ENCODE measurements at places on chromosomes 2 and 18.

DNA sequence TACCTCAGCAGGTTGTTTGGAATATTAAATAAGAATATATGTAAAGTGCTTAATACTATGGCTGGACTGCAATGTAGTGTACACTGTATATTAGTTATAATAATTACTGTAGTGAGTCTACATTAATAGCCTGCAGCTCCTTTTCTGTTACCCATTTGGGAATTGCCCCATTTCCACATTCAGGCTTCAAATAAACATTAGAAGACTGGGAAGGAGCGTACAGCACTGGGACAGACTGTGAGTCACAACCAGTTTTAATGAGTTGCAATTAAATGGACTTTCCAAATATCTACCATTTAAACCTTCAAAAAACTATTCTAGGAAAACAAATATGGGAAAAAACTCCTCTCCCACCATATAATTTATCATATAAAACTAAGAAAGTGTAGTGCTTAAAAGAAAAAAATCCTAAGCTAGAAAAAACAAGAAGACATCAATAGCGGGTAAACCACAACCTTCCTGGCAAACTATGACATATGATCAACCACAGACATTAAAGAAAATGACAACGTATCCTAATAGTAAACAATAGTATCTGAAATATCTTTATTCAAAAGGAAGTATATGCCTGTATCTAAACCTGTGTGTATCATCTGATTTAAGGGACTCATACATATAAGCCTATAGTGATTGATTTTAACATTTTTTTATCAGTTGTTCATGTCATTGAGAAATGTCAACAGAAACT is 86.1 kb downstream of the TRIP12 start:
- no peak for DNase-seq

DNA sequence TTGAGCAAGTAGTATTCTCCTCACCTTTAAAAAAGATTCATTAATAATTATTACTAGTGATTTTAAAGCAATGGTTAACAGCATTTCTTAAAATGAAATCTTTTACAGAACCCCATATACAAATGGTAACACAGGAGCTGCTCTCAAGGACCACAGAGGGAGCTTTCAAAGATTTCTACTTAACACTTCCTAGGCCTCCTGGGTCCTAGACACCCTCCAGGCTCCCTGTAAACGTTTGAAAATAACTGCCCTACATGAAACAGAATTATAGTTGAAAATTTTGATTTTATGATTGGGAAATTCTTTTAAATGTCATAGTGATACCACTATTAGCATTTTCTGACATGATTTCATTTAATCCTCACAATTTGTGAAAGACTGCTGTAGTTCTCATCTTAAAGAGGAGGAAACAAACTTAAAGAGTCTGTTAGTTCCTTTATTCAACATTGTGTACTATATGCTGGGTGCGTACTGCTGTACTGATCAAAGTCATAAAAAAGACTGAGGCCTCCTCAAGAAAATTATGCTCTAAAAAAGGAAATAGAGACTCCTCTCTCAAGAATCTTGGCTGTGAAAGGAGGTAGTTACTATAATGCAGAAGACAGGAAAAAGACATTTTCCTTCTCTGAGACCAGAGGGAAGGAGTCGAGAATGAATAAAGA is 10.6 kb downstream of the CUL3 start:
- no peak for DNase-seq

GRCh38 chr2:154240921-154241379 is 369.2 kb downstream of the GALNT13 start:
- DNase-seq: no peak

GRCh38 chr2:193475038-193475437 is 1280.3 kb upstream of the TMEFF2 start:
- DNase-seq: no peak

- peak; percentile 19 for DNase-seq
Measured at GRCh38 chr2:37670378-37671008, 949 bp downstream of the CDC42EP3 start.

DNA sequence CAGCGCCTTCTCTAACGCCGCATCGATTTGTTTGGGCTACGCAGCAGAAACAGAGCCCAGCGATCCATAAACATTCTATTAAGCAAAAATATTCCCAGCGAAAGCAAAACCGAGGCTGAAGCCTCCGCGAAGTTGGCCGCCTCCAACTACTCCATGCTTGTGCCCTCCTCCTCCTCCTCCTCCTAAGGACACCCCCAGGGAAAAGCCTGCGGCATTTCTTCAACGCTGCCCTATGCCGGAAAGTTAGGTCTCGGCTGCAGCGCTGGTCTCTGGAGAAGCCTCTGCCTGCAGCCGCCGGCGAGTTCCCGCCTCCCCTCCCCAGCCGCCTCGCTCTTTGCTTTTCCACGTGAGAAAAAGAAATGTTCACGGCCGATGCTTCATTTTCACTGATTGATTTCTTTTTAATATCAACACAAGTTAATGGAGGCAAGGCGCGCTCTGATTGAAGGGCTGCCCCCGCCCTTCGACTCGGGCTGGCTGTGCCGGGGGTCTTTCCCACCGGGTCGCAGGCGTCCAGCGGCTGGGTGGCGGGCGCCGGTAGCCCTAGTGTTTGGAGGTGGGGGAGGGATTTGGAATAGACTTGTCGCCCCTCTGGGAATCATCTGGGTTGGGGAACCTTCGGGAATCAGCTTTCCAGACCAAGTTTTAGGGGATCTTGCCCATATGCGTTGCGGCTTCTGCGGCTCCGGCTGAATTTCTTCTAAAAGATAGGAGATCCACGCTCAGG is 3.9 kb downstream of the NRP2 start:
- no peak for DNase-seq

DNA sequence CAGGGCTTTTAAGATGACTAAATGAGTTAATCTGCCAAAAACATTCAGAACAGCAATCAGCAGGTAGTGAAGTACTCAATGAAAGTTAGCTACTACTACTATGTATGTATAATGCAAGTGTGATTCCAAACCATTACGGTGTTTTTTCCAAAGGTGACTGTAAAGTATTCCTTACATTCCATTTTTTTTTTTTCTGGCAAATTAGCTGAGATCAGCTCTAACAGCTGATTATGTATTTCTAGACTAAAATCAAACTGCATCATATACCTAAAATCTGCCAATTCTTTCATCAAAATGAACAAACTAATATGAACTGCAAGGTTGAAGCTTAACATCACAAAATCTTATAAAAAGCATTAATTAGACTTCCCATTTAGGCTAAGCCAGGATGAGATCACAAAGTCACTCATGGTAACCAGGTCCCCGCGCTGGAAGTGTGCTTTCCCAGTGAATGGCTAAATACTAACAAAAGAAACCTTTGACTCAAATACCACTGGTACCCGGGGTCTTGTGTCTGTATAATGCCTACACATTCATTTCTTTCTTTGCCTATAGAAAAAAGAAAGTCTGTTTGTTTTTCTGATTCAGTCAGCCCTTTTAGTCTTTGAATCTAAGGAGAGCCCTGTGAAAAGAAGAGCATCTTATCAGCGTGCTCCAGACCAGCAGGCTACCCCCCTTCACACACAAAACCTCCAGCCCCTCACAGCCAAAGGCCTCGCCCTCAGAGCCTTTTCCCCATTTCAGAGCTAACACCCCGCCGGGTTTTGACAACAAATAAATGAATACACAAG is 88.3 kb downstream of the RBMS1 start:
- DNase-seq: peak; percentile 41

- no peak for DNase-seq
Measured at GRCh38 chr2:240960971-240961876, 37.2 kb upstream of the SNED1 start.

- no peak for DNase-seq
Measured at GRCh38 chr2:234747032-234747431, 204.8 kb upstream of the SH3BP4 start.

DNA sequence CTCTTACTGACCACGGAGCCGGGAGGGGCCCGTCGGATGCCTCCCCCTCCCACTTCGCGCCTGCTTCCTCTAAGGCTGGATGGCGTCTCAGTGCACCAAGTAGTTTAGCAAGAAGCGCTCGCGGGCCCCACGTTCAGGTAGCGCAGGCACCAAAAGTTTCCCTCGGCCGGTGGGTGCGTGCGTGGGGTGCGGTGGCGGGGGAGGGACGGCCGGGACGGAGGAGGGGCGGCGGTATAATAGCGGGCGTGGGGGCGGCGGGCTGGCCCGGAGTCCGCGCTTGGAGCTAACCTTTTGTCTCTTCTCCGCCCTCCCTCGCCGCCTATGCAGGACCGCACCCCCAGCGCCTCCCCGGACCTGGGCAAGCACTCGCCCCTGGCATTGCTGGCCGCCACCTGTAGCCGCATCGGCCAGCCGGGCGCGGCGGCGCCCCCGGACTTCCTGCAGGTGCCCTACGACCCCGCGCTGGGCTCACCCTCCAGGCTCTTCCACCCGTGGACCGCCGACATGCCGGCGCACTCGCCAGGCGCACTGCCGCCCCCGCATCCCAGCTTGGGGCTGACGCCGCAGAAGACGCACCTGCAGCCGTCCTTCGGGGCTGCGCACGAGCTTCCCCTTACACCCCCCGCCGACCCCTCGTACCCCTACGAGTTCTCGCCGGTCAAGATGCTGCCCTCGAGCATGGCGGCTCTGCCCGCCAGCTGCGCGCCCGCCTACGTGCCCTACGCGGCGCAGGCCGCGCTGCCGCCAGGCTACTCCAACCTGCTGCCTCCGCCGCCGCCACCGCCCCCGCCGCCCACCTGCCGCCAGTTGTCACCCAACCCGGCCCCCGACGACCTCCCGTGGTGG is 1.0 kb downstream of the SP5 start:
- no peak for DNase-seq

- no peak for DNase-seq
Measured at GRCh38 chr2:148913061-148913460, 38.0 kb downstream of the KIF5C start.

DNA sequence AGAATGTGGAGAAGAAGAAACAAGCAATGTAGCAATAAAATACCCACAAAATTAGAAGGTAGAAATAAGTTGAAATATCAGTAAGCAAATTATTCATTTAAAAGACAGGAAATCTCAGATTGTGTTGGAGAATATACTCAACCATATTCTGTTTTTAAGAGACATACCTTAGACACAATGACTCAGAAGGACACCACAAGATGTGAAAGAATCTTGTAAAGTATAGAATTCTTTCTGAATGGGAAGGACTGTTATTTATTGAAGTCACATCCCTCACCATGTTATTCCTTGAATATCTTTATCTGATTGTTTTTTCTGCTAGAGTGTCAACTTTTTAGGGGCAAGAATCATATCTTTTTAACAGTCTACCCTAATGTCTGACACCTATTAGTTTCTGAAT is 50.4 kb downstream of the CTAGE1 start:
- no peak for DNase-seq

DNA sequence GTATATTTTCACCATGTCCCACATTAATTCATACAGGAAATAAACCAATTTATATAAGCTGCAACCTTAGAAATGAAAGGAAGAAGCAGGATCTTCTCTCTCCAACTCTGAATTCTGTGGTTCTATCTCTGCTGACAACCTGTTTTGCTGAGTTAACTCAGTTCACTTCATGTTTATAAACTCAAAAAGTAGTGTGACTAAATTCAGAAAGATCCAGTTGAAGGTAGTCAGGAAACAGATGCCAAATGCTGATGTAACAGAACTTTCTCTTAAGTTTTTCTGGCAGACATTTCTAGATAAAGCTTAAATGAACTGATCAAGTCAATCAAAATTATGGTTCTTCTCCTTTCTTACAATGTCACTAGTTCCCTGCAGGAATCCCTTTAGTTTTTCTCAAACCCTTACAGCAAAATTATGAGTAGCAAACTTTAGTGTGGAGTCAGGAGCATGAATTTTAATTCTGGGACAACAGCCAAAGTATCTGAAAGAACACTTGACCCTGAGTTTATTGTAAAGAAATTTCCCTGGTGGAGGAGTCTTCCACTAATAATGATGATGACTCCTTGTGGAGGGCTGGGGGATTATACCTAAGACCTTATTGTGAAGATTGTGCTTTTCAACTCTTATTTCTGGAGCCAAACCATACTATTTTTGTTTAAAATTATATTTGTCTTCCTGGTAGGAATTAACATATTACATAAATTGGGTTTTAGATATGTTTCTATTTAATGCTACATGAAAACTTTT is 216.9 kb downstream of the MYO3B start:
- DNase-seq: peak; percentile 30

DNA sequence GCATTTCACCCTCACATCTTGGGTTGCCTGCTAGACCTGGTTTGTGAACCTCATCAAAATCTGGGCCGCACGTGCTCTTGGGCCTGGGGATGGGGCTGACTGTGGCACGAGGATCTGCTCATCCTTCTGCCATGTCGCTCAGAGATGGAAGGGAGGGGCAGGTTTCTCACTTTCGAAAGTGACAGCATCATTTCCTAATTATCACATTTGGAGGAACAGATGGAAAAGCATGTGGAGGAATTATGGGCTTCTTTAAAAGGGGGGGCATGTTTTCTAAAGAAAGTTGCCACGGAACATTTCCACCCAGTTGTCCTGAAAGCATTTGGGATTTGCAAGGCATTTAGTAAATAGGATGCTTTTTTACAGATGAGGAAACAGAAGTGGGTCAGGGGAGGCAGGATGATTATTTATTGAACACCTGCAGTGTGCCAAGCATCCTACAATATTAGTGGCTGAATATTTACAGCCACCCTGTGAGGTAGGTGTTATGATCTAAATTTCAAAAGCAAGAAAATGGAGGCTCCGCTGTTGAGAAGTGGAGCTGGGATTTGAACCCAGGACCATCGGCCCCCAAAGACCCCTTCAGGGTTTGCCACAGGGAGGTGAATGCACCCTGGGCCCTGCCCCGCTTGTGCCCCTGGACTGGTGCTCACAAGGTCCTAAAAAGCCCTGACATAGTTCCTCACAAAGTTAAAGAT is 104.2 kb upstream of the MYCN start:
- DNase-seq: no peak

GRCh38 chr2:101133492-101134100 is 17.6 kb downstream of the TBC1D8 start:
- DNase-seq: no peak

DNA sequence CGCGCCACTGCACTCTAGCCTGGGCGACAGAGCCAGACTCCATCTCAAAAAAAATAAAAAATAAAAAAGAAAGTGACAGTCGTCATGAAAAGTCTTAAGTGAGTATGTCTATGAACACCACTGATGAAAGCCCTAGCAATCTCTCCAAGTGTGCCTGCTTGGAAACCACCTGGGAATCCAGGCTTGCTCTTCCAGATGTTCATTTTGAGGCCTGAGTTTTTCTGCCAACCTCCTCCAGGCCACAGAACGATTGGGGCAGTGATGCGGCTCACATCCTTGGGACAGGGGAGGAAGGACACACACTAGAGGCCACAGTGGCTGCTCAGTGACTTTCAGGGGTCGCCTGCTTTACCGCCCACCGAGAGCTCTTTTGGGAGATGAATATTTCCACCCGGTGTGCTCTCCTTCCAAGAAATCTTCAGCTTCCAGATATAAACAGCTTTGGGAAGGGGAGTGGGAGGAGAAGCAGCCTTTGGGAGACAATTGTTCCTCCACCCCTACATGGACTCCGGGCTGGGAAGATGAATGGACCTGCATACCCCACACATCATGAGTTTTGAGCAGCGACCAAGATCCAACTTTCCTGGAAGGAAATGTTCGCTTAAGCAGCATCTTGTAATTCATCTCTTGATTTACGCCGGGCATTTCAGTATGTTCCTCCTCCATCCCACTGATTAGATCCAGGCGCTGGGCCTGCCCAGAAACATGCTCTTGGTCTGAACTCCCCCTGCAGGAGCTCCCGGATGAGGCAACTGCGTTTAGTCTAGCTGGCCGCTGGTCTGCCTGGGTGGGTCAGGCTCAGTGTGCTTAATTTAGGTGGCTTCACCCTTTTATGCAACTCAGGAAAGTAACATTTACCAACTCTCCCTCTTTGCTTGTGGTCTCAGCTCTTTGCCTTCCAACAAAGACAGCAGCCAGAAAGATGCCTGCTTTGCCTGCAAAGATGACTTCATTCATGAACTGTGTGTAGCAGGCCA is 6.2 kb upstream of the ARMC9 start:
- DNase-seq: no peak

- DNase-seq: no peak
Measured at GRCh38 chr18:62088156-62088555, 98.7 kb downstream of the PIGN start.

All from NCI-H2227 treated with DMSO at 0.1 percent for 48 hours (cell line).